ENCODE measurements at places on chromosomes 5 and 9.

DNA sequence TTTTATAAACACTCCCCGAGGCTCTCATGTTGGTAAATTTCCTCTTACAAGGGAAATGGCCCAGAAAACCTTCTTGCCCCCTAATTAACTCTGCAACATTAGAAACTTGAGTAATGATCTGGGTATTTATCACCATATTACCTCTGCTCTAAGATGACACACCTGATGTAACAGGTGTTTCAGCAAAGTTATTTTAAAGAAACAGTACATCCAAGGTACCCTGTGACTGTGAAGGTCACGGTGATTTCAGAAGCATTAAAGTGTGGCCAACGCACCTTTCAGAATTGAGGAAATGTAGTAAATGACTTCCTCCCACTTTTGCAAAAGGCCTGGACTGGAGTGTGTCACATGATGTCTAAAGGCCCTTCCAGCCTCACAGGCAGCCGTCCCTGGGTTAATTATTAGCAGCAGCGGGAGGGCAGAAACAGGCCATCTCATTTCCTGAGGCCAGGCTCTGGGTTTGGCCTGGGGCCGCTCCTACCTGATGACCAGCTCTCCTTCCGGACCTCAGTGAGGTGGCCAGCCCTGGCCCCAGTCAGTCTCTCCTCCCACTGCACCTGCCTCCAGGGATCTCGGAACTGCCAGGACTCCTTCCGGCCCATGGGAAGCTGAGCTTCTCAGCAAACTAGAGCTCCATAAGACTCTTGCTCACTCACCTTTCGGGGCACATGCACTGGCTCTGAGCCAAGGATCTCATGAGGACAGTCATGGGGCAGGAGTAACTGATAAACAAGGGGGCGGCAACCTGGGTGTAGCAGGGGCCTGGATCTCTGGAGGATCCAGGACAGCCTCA is 20.7 kb downstream of the PTPN3 start:
- DNase-seq: peak; percentile 59

DNA sequence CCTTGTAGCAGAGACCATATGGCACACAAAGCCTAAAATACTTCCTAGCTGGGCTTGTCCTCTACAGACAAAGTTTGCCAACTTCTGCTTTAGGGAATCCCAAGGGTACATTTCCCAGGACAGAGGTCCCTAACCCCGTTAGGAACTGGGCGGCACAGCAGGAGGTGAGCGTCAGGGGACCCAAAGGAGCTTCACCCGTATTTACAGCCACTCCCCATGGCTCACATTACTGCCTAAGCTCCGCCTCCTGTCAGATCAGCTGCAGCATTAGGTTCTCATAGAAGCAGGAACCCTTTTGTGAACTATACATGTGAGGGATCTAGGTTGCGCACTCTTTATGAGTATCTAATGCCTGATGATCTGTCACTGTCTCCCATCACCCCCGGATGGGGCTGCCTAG is 88.5 kb upstream of the TRPM3 start:
- DNase-seq: no peak

GRCh38 chr5:7087719-7088297 is 308.1 kb upstream of the ADCY2 start:
- DNase-seq: no peak

DNA sequence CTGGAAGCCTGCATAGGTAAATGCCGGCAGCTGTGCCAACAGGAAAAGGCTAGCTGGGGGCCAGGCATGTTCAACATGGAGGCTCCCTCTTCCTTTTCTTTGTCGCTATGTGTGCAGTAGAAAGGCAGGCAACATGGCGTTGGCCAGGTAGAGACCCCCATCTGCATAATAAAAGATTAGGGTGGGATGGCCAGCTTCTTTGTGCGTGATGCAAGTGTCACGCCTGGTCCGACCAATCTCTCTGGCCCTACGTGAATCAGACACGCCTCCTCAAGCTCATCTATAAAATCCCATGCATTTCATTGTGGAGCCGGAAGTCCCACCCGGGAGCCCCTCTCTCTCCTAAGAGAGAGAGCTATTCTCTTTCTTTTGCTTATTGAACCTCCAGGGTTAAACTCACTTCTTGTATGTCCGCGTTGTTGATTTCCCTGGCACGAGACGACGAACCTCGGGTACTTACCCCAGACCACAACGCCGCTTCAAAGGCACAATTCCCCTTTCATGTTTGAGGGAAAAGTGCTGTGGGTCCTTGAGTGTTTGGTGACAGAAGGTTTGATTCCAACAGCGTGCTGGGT is 25.0 kb upstream of the C5orf47 start:
- DNase-seq: peak; percentile 79

- DNase-seq: no peak
These were observed 27.3 kb downstream of the GZMK start for GRCh38 chr5:55051357-55051756.

DNA sequence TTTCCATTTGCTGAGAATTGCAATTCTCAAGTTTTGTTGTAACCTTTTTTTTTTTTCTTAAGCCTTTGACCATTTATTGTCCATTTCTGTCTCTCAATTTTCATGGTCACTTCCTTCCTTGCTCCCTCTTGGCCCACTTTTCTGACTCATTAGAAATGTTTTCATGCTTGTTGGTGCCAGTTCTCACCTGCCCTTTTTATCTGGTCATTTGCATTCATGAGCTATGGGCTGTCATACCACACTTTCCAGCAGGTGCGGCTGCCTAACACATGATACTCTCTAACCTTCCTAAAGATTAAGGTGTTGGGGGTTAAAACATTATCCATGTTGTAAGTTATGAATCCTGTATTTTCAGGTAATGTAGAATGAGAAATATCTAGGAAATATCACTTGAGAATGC is 150.5 kb upstream of the TLX3 start:
- DNase-seq: no peak

- peak; percentile 56 for DNase-seq
These were observed 34.0 kb upstream of the NCS1 start for GRCh38 chr9:130138171-130138653.

- DNase-seq: peak; percentile 31
These were observed 511 bp downstream of the ARL15 start for GRCh38 chr5:54309691-54310432.

- DNase-seq: no peak
These were observed 1045.0 kb upstream of the DMAC1 start for GRCh38 chr9:8844549-8844948.

GRCh38 chr9:13215791-13216554 is 63.5 kb downstream of the MPDZ start:
- no peak for DNase-seq

DNA sequence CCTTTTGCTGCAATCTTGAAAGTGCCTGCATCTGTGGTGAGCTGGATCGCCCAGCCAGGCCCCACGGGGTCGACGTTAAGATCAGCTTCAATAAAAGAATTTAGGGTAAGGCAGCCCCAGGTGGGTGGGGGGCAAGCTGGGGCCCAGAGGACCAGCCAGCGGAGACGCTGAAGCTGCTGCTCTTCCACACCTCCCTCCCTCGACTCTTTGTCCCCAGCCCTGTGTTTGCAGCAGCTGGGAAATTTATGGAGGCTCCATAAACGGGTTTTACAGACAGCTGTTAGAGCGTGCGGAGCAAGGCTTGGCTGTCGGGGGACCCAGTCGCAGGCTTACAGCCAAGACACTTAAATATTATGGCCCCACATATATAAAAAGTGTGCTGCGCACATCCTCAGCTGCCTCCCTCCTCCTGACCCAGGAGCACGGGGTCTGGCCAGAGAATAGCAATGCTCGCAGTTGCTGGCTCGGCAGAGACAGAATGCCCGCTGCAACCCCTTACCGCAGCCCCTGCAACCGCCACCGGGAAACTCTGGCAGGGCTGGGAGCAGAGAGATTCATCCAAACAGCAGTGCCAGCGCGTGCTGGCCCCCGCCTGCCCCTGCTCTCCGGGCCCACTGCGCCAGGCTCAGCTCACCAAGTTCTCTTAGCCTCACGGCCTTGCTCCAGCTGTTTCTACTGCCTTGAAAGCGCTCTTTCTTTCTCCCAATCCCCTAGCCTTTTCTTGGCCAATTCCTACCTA is 28.4 kb upstream of the MVB12B start:
- peak; percentile 78 for DNase-seq
